ENCODE measurements at places on chromosomes 12 and 14.
A peak's percentile ranks its signal among the peaks of the same experiment; 100 is the strongest.

DNA sequence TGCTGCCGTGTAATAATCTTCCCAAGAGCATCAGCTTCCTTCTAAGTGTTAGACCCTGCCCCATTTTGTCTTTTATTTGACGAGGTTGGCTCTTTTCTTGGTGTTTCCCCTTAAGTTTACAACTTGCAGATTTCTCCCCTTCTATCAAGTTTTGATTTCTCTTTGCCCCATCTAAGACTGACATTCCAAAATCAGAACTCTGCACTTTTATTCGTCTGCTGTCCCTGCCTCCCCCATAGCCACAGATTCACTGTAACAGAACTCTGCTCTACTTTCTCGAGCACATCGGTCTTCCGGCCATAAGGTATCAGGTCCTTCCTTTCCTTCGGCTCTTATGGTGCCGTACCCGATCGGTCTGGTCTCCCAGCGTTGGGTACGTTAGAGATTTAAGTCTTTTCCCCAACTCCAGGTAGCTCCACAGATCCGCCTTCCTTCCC lies 563 bp downstream of the DCP1B start:
- H3K4me1 ChIP-seq: peaks cover 20% of the 10 kb centered on the region
- peak overlapping the region; percentile 84 for H3K27ac ChIP-seq
- H3K4me3 ChIP-seq: peak overlapping the region; percentile 90
- H3K27me3 ChIP-seq: no peaks in the 10 kb centered on the region
- DNase-seq: no peak

DNA sequence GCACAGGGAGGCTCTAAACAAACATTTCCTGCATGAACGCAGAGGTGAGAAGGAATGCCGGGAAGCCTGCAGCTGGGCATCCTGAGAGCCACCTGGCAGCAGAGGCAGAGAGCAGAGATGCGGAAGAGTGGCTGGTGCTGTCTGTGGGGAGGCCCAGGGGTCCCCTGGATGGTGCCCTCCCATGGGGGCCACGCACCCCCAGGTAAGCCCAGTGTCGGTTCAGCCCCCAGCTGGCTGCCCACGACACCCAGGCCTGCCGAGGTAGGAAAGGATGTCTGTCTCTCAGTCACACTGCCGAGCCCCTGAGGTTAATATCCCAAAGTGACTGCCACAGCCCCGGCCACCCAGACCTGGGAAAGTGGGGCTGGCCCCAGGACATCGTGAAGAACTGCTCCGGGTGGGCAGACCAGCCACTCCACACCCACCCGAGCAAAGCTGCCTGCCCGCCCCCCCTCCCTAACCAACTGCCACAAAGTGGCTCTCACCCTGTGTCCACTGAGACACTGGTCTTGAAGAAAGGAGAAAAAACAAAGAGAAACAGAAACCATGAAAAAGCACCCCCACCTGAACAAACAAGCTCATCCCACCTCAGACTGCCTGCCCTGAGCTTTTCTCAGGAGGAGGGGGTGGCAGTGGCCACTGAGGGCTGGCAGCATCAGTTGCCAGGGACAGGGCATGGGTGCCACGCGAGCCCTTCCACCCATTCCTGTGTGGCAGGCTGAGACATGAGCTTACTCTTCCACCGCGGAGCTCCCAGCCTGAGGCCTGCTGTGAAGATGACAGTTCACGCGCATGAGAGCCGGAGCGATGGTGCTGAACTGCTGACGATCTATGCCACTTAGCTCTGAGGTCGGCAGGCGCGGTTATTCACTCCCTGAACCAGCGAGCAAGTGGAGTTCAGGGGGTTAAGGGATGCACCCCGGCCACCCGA lies 40.8 kb downstream of the CCDC88C start:
- DNase-seq: no peak
- peaks cover 98% of the 10 kb centered on the region for H3K4me1 ChIP-seq
- no peaks in the 10 kb centered on the region for H3K27me3 ChIP-seq
- H3K4me3 ChIP-seq: peak overlapping the region; percentile 19
- peak overlapping the region; percentile 27 for H3K27ac ChIP-seq
- H3K36me3 ChIP-seq: peaks cover 18% of the 10 kb centered on the region

GRCh38 chr14:64860039-64860438 lies 19.7 kb downstream of the SPTB start:
- no peaks in the 10 kb centered on the region for H3K27me3 ChIP-seq
- no peak for DNase-seq
- H3K27ac ChIP-seq: no peak overlapping the region
- H3K36me3 ChIP-seq: no peaks in the 10 kb centered on the region
- no peaks in the 10 kb centered on the region for H3K4me1 ChIP-seq

- H3K27me3 ChIP-seq: no peaks in the 10 kb centered on the region
- DNase-seq: no peak
- H3K4me1 ChIP-seq: no peaks in the 10 kb centered on the region
- H3K27ac ChIP-seq: no peak overlapping the region
These were observed 23.1 kb downstream of the TTC6 start for GRCh38 chr14:37618498-37619028.

DNA sequence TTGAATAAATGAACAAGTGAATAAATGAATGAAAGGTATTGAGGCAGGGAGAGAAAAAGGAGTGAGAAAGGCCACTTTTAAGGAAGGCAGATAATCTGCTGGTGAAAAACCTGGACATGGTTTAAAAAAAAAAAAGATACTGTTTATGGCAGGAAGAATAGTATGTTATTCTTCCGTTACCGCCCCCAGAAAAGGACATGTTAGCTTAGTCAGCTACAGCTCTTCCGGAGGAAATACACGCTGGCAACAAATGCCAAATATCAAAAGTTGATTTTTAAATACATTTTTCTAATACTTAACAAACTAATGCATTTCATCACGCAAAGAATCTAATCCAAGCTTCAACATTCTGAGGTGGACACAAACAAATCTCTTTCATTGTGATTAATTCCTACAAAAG lies 43.2 kb downstream of the SLC5A8 start:
- no peak overlapping the region for H3K27ac ChIP-seq
- no peak overlapping the region for H3K4me3 ChIP-seq

DNA sequence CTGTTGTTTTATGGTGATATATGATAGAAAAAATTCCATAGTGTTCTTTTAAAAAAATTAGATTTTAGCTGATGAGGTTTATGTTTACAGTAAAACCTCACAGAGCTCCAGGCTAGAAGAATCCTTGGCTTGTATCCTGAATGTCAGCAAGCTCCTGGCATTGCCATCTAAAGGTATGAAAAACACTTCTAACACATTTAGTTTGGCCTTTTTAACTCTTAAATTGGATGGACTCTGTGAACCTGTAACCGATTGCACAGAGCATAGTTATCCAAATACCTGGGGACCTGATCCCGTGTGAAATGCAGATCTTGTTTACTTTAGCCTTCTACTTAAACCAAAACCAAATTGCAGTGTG lies 241.1 kb upstream of the DCN start:
- H3K27me3 ChIP-seq: no peaks in the 10 kb centered on the region
- no peaks in the 10 kb centered on the region for H3K4me1 ChIP-seq
- no peak overlapping the region for H3K27ac ChIP-seq
- no peaks in the 10 kb centered on the region for H3K36me3 ChIP-seq
- no peak for DNase-seq
- no peak overlapping the region for H3K4me3 ChIP-seq

DNA sequence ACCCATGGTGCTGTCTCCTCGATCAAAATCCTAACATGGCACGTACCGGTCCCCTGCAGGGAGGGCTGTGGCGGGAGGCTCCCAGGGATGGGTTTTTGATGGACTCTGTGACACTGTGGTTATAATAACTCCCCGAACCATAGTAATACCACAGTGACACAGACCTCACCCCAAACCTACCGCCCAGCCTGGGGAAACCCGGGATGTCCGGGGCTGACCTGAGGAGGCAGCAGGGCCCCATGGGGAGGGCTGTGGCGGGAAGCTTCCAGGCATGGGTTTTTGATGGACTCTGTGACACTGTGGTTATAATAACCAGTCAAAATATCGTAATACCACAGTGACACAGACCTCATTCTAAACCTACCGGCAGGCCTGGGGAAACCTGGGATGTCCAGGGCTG lies 378.0 kb downstream of the TMEM121 start:
- H3K4me1 ChIP-seq: no peaks in the 10 kb centered on the region
- DNase-seq: no peak
- H3K27ac ChIP-seq: no peak overlapping the region

DNA sequence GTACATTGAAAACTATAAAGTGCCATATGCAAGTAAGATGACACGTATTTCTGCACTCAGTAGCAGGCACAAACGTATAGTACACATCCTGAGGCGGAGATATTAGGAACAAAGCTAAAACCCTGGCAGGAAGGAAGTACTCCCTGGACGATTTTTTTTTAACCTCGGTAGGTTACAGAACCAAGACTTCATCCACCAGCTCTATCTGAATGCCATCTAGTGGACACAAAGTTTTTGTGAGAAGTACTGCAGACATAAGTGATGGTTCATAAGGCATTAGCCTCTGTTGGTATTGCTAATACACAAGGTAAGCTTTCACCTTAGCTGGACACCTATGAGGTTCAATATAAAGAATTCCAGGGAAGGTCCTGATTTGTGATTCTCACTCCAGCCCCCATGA lies 83.0 kb upstream of the CCDC196 start:
- H3K27ac ChIP-seq: no peak overlapping the region
- H3K4me1 ChIP-seq: no peaks in the 10 kb centered on the region
- H3K27me3 ChIP-seq: no peaks in the 10 kb centered on the region

GRCh38 chr12:90959032-90959431 lies 4.1 kb upstream of the CCER1 start:
- no peak overlapping the region for H3K27ac ChIP-seq
- no peak overlapping the region for H3K4me3 ChIP-seq
- no peaks in the 10 kb centered on the region for H3K36me3 ChIP-seq
- H3K27me3 ChIP-seq: no peaks in the 10 kb centered on the region
- DNase-seq: no peak
- H3K4me1 ChIP-seq: no peaks in the 10 kb centered on the region

GRCh38 chr14:69754487-69754886 lies 12.5 kb upstream of the SRSF5 start:
- H3K4me3 ChIP-seq: no peak overlapping the region
- no peaks in the 10 kb centered on the region for H3K36me3 ChIP-seq
- DNase-seq: no peak
- H3K27me3 ChIP-seq: no peaks in the 10 kb centered on the region

DNA sequence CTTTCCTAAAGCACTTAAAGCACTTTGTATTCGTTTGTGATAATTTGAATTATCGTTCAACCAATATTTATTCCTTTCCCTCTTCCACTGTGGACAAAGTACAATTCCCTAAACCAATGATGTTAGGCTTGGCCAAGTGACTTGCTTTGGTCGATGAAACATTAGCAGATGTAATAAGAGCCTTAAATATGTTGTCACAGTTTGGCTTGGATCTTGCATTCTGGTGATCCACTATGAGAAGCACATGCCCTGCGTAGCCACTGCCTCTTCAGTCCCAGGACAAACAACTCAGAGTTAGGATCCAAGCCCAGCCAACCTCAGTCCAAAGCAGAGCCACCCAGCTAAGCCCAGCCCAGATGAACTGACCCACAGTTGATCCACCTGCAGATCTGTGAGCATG lies 8.4 kb upstream of the C12orf75 start:
- no peaks in the 10 kb centered on the region for H3K27me3 ChIP-seq
- no peaks in the 10 kb centered on the region for H3K4me1 ChIP-seq
- no peak overlapping the region for H3K4me3 ChIP-seq
- no peak for DNase-seq

DNA sequence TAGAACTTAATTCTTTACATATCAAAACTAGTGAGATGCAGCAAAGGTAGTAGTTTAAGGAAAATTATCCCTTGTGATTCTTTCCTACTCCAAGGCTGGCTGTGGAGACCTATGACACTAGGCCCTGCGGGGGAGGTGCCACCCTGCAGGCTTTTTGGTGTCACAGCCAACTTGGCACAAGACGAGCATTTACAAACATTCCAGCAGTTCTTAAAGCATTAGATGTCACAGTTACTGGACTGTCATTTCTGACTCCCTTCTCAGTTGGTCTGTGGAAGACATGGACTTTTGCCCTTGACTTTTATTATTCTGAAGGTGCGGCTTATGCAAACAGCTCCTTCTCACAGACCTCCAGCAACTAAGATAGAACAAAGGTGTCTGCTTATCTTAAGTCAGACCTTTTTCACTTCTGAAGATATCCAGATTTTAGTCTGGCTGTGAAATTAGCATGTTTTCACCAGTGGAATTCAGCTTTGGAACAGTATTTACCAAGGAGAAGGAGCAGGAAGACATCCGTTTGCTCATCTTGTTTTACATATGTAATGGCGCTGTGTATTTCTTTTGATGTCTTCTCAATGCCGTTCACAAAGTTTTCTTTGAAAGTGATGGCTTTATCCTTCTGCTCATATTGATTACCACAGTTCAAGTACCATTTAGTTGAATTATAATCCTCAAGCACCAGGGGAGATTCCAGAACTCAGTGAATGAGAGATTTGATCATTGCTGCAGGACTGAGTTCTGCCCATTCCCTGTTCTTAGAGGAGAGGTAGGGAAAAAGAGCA lies 17.9 kb downstream of the SRGAP1 start:
- H3K4me3 ChIP-seq: no peak overlapping the region
- H3K4me1 ChIP-seq: no peaks in the 10 kb centered on the region

DNA sequence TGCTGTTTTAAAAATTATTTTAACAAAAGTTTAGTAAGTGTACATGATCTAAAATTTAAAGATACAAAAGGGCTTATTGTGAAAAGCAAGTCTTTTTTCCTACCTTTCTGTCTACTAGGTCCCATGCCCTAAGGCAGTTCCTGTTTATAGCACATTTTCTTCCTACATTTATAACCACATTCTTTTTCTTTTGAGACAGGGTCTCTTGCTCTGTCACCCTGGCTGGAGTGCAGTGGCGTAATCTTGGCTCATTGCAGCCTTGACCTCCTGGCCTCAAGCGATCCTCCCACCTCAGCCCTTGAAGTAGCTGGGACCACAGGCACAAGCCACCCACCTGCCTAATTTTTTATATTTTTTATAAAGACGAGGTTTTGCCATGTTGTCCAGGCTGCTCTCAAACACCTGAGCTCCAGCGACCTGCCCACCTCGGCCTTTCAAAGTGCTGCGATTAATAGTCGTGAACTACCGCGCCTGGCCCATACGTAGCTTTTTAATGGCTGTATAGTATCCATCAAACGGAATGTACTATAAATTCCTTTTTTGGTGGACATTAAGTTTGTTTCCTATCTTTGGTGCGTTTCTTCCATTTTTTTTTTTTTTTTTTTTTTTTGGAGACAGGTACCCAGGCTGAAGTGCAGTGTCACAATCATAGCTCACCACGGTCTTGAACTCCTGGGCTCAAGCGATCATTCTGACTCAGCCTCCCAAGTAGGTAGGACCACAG lies 20.9 kb downstream of the FRS2 start:
- H3K4me1 ChIP-seq: peaks cover 3% of the 10 kb centered on the region
- no peak overlapping the region for H3K27ac ChIP-seq
- DNase-seq: no peak
- H3K36me3 ChIP-seq: no peaks in the 10 kb centered on the region

GRCh38 chr14:69087061-69087461 lies 65.9 kb downstream of the DCAF5 start:
- H3K4me1 ChIP-seq: no peaks in the 10 kb centered on the region
- no peak overlapping the region for H3K4me3 ChIP-seq
- no peak overlapping the region for H3K27ac ChIP-seq
- no peak for DNase-seq
- peaks cover 37% of the 10 kb centered on the region for H3K36me3 ChIP-seq

- DNase-seq: no peak
- no peaks in the 10 kb centered on the region for H3K4me1 ChIP-seq
- peaks cover 15% of the 10 kb centered on the region for H3K36me3 ChIP-seq
- H3K27ac ChIP-seq: no peak overlapping the region
These were observed 354.4 kb downstream of the NELL2 start for GRCh38 chr12:44521702-44522101.

- H3K4me1 ChIP-seq: no peaks in the 10 kb centered on the region
- peaks cover 4% of the 10 kb centered on the region for H3K27me3 ChIP-seq
- no peak overlapping the region for H3K27ac ChIP-seq
- no peak overlapping the region for H3K4me3 ChIP-seq
These were observed 12.1 kb upstream of the FBXW8 start for GRCh38 chr12:116898669-116899068.

GRCh38 chr14:78713716-78714115 lies 543.5 kb downstream of the NRXN3 start:
- H3K36me3 ChIP-seq: no peaks in the 10 kb centered on the region
- no peaks in the 10 kb centered on the region for H3K4me1 ChIP-seq
- no peak for DNase-seq
- H3K27me3 ChIP-seq: no peaks in the 10 kb centered on the region
